ENCODE measurements at places on chromosomes 12 and 14. TPM values are rescaled to one million over a fixed set of nuclear protein-coding genes. Genes with fewer than 3 reads are reported as not detected.

ADCY6 gene
- 83.5 TPM for polyA plus RNA-seq

NID2 gene
- polyA plus RNA-seq, result 121 TPM

SPTB gene
- polyA plus RNA-seq, result 13.1 TPM

PPFIA2 gene
- 4.5 TPM for polyA plus RNA-seq

RNF212B gene
- 1.1 TPM for polyA plus RNA-seq

DNA sequence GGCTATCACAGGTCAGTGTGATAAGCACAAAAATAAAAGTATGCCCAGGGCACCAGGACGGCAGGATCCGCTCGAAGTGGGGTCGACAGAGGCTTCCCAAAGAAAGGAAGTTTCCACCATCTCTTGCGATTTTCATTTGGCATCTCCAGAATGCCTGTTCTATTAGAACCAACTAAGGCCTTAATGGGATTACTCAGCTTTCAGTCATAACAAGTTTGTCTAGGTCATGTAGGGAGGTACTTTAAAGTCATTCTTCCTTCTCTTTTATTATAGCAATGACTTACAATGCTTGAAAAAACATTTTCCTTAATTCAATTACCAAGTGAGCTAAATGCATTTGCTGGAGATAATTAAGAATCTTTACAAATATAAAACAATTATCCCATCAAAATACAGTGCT, 83.6 kb upstream of the DIO3 start:
- no peak for DNase-seq

GRCh38 chr14:77638771-77639171, 22.3 kb upstream of the SPTLC2 start:
- no peak for DNase-seq

DNA sequence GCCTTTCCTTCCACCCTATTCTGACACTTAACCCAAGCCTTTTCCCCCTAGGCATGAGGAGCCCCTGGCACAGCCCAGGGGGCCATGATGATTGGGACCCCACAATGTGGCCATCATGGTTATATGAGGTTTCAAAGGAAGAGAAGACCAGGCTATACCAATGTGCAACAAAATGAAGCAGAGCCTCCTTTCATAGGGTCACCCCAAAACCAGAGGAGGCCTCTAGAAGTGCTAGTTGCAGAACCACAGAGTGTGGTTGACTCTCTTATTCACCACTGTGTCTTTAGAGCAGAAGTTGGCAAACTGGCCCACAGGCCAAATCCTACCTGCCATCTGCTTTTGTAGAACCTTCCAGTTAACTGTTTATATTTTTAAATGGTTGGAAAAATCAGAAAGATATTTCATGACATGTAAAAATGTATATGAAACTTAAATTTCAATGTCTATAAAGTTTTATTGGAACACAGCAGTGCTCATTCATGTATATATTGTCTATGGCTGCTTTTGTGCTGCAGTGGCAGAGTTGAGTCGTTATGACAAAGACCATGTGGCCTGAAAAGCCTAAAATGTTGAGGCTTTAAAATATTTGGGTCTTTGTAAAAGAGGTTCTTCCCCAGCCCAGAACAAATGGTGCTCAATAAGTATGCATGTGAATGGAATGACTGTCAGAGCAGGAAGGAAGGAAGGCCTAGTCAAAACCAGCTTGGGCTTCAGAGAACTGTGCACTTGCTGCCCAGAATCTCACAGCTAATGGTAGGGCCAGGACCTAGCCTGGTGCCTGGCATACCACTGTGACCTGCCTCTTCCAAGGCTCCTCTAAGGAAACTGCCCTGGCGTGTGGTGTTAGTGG, 49.2 kb downstream of the SUSD6 start:
- DNase-seq, result no peak

DNA sequence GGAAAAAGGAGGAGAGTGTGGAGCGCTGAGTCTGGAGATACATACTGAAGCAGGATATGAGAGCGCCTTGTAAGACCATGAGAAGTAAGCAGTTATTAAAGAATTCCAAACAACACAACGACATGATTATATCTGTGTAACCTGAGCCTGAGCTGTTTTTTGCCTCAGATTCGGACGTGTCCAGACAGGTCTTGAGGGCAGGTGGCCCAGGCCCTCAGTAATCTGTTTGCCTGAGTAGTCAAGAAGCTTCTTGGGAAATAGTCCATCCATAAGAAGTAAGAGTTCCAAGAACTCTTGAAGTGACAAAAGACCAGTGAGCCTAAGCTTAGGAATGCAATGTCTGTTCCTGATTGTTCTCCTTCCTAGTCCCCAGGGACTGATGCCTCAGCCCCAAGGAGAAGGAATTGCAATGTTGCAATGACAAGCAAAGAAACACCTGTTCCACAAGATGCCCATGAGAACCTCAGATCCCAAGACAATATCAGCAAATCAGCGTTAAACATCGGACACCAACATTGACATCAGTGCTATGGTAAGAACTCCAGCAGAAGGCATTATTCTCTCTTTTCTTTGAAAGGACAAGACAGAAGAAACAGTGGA, 34.7 kb upstream of the ADAMTS20 start:
- DNase-seq, result no peak

GRCh38 chr12:53093777-53094393, 3.6 kb upstream of the IGFBP6 start:
- no peak for DNase-seq

DNA sequence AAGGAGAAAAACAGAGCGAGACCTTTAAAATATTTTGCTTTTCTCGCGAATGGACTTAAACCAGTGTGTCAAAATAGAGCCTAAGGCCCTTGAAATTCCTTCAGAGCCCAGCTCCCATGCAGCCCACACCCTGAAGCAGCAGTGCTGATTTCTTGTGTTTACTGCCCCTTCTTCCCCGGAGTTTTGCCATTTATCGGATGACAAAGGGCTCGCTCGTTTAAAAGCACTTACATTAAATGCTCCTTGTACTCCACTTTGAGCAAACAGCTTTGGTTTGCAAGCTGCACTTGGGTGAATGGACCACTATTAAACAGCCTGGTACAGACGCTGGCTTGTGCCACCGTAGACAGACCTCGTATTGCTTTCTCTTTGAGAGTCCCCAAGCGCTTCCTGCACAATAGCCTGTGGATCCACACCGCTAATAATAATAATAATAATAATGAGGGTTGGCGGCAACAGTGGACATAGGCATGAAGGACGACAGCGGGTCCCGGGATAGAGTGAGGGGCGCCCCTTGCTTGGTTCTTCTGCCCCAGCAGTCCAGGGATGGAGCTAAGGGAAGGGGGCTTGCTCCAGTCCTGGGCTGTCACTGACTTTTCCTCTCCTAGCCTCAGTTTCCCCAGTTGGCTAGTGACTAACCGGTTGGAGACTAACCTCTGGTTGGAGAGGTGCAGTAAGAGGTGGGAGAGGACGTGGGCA, 6.6 kb downstream of the DLK1 start:
- DNase-seq, result no peak

GRCh38 chr12:54386403-54387113, 2.0 kb upstream of the ZNF385A start:
- DNase-seq, result no peak

GRCh38 chr14:104695660-104696000, 6.2 kb downstream of the INF2 start:
- no peak for DNase-seq

DNA sequence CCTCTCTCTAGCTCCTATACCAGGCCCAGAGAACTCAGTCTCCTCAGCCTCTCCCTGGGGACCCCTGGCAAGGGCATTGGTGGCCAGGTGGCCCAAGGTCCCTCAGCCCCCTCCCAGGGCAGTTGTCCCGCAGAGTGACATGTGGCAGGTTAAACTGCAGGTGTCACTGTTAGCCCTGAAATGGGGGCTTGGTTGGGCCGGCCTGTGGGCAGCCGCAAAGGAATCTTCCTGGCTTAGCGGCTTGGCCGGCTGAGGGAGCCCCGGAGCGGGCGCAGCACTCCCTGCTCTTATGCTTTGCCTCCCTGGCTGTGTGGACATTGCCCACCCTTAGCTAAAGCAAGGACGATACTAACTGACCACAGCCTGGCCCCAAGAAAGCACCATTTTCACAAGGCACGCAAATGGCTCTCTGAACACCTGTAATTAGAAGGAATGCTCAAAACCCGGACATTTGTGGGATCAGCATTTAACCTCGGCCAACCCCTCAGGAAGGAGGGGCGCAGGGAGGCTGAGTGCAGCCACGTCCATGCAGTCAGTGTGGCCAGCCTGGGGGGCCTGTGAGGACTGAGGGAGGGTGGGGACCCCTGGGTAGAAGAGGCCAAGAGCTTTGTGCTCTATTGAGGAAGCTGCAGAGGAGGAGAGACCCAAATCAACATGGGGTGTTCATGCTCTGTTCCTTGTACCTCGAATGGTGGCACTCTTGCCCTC, 82.2 kb downstream of the PAPOLA start:
- DNase-seq, result peak; percentile 53

Data from right renal pelvis (tissue), 4 donors.